Cortex of kidney (tissue), 1 donor: ENCODE measurements at places on chromosomes 7 and 10.

DNA sequence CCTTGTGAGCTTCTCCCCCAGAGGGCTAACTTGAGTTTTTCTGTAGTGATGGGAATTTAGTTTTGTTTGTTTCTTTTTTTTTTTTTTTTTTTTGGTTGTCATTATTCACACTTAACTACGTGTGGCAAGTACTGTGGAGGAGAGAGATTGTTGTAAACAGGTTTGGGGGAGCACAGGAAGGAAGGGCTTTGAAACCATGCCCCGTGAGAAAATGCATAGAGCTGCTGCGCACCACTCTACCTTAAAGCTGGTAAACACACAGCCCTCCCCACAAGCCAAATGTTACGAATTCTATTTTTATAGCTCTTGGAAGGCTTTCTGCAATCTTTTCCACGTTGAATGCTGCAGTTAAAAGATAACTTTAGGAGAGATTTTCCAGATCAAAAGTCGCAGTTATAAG lies 76.2 kb downstream of the ZNF22 start:
- no peak for DNase-seq

- DNase-seq: no peak
Observed at GRCh38 chr7:76209310-76209709, 7.6 kb downstream of the SRRM3 start.

GRCh38 chr10:24777196-24777595 lies 53.5 kb upstream of the ARHGAP21 start:
- no peak for DNase-seq

GRCh38 chr10:29377333-29377961 lies 88.6 kb downstream of the LYZL1 start:
- DNase-seq: no peak

GRCh38 chr7:28102797-28103196 lies 77.8 kb downstream of the JAZF1 start:
- no peak for DNase-seq

- DNase-seq: no peak
Observed at GRCh38 chr10:130772676-130773075, 538.8 kb downstream of the TCERG1L start.

GRCh38 chr7:79702116-79702515 lies 248.6 kb upstream of the MAGI2 start:
- no peak for DNase-seq

- DNase-seq: no peak
Observed at GRCh38 chr10:42979181-42979580, 97.7 kb upstream of the RET start.

- no peak for DNase-seq
Observed at GRCh38 chr10:31803606-31804351, 124.9 kb downstream of the ARHGAP12 start.

GRCh38 chr10:124494046-124494807 lies 32.6 kb downstream of the LHPP start:
- no peak for DNase-seq

GRCh38 chr7:100804681-100805431 lies 22.5 kb downstream of the EPHB4 start:
- DNase-seq: no peak

- no peak for DNase-seq
Observed at GRCh38 chr10:103204353-103205255, 11.5 kb upstream of the NT5C2 start.

DNA sequence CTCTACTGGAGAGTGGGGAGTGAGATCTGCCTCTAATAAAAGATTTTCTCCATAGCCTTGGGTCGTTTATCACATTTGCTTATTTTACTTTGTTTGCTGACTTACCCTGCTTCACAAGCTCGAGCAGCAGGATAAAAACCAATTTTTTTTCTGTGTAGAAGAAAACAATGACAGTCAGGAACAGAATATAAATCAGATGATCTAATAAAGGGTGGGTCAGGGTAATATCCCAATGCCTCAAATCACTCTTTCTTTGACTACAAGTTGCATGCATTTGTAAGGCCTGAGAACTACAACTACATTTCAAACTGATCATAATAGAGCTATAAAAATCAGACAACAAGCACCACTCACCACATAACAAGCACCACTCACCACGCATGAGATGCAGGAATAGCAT lies 174.4 kb upstream of the ADARB2 start:
- no peak for DNase-seq

GRCh38 chr7:8310876-8311275 lies 48.9 kb upstream of the ICA1 start:
- DNase-seq: no peak

DNA sequence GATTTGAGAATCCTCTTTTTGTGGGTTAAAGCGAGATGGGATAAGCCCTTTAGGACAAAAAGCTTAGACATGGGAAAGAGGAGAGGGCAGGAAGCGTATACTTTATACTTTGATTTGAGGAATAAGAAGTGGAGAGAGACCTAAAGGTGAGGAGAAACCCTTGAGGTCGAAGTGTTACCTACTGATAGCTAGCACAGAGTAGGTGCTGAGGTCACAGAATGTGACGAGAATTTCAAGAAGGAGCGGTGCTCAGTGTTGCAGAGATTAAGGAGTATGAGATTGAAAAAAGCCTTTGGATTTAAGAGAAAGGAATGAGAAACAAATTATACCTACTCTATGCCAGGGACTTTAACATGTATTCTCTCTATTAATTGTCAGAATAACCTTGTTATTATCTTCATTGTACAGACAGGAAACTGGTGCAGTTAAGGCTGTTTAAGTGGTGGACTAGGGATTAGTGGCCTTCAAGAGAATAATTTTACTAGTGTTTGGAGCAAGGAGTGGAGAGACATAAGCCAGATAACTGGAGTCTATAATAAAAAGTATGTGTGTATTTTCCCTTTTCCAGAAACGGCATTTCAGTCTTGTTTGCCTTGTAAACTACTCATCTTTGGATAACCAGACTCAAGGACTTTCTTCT lies 8.8 kb downstream of the CAPZA2 start:
- DNase-seq: no peak

- DNase-seq: no peak
Observed at GRCh38 chr10:5498791-5499492, 428 bp downstream of the CALML5 start.

DNA sequence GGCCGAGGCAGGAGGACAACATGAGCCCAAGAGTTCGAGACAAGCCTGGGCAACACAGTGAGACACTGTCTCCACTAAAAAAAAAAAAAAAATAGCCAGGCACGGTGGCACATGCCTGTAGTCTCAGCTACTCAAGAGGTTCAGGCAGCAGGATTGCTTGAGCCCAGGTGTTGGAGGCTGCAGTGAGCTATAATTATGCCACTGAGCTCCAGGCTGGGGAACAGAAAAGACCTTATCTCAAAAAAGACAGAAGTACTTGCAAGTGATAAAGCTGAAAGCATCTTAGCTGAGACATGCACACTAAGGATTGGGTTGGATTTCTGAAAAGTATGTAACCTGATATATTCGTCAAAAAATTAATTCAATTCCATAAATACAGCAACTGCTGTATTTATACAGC lies 68.4 kb downstream of the PPP1R3C start:
- DNase-seq: no peak

DNA sequence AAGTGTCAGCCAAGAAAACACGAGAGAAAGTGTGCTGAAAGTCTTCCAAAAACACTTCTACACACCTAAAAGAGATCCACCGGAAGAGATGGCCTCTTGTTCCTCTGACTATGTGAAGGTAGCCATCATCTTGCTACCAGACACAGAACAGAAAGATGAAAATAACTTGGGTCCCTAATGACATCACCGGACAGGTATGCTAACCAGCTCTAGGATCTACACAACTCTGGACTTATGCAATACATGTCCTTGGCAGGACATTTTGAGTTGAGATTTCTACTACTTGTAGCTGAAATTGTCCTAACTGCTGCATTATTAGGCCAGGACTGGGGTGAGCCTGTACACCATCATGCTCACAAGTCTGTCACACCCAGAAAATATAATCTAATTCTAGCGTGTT lies 358.7 kb downstream of the ELMO1 start:
- DNase-seq: no peak

DNA sequence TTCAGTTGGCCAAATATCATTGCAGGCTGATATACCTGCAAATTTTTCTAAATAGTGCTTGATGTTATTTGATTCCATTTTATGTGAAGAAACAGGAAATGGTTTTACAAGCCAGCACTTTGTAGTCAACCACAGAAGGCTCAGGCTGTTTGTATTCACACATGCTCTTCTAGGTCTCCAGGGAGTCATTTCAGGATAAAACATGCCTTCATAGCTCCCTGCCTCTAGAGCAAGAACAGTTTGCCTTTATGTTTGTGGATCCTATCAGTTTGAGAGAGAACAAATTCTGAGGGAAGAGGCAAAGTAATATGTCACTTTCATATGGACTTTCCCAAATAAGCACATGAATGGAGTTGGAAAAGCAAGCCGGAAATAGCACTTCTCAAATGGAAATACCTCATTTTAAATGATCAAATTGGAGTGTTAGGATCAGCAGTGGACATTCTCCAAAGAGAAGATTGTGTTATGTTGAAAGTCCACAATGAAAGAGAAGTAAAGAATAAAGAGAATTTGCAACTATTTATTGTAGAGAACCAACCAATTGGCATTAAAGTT lies 277.6 kb downstream of the KCND2 start:
- no peak for DNase-seq

- no peak for DNase-seq
Observed at GRCh38 chr10:128065881-128066534, 60.2 kb downstream of the MKI67 start.

DNA sequence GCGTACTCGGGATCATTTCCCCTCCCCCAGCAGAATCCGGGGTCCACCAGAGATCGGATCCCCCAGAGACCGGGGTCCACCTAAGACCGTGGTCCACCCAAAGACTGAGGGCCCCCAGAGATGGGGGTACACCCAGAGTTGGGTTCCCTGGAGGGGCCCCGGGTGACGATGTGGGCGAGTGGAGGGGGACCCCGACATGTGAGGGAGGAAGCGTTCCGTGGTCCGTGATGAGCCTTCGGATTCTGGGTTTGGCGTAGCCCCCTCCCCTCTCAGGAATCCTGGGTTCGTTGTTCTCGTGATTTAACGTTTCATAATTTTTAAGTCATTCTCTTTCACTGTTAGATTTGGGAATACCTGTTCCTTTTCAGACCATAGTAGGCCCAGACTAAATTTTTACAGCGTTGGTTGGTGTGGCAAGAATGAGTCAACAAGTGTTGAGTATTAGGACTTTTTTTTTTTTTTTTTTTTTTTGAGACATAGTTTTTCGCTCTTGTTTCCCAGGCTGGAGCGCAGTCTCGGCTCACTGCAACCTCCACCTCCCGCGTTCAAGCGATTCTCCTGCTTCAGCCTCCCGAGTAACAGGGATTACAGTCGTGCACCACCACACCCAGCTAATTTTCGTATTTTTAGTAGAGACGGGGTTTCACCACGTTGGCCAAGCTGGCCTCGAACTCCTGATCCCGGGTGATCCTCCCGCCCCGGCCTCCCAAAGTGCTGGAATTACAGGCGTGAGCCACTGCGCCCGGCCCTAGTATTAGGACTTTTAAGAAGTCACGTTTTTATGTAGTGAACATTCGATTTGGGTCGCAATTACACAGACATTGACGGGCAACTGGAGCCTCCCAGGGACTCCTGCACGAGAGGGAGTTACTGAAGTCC lies 672 bp downstream of the GTPBP4 start:
- no peak for DNase-seq

GRCh38 chr10:84241185-84241790 lies at the start of gene LRIT1:
TSS of gene LRIT1 (minus strand) at chr10:84241546. CDS start at chr10:84241439, 107 bp downstream.
- no peak for DNase-seq

DNA sequence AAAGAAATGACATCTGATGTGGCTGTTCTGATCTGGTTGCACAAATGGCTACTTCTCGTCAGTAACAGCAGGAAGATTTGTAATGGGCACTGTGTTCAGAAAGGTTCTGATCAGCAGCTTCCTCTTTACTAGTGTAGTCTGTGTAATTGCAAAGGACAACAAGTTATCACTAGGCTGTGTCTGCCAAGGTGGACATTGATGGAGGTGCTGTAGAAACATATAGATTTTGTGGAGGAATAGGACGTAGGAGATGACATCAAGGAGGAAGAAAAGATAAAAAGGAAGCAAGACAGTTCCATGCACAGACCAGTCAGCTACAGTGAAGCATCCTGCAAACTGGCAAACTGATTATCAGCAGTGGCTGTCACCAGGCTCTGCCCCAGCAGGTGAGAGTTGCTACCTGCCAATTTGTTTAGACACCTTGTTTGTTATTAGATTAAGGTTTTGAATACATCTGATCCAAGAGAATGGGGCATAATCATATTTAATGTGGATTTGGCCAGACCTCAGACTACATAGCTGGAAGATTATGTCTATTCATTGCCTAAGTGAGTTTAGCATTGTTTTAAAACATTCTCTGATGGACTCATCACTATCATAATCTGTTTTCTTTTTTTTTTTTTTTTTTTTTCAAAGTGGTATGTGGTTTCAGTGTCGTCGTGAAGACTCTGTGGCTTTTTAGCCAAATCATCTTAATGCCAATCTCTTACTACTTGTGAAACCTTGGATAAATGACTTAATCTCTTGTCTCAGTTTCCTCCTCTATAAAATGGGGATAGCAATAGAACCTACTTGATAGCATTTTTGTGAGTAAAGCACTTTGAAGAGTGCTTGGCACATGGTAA lies 417.9 kb upstream of the LRGUK start:
- DNase-seq: no peak

DNA sequence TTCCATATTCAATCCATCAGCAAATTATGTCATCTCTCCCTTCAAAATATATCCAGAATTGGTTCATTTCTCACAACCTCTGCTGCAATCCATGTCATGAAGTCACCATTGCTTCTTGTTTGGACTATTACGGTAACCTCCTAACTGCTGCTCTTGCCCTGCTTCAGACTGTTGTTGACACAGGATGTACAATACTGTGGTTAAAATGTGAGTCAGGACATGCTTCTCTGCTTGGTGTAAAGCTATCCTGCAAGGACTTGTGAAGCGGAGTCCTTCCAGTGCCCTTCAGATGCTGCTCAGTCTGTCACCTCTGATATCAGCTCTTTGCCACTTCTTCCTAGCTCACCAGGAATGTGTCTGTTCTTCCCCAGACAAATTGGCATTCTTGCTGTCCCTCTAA lies 10.4 kb upstream of the NXPH1 start:
- no peak for DNase-seq

- DNase-seq: no peak
Observed at GRCh38 chr7:26620352-26620751, 244.0 kb downstream of the SKAP2 start.

- DNase-seq: no peak
Observed at GRCh38 chr7:140212100-140212881, 35.5 kb upstream of the KDM7A start.

GRCh38 chr7:157881048-157881771 lies 544.4 kb downstream of the DNAJB6 start:
- no peak for DNase-seq

DNA sequence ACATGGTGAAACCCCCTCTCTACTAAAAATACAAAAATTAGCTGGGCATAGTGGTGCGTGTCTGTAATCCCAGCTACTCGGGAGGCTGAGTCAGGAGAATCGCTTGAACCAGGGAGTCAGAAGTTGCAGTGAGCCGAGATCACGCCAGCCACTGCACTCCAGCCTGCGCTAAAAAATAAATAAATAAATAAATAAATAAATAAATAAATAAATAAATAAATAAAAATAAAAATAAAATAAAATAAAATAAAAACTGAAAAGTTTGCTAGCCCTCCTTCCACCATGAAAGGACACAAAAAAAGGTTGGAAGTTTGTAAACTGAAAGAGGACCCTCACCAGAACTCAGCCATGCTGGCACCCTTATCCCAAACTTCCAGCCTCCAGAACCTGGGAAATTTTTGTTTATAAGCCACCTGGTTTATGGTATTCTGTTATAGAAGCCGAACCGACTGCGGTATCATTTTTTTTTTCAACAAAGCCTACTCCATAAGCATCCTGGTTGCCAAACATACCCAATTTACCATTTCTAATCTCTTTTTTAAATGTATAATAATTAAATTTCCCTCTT lies 448.2 kb downstream of the SEMA3D start:
- DNase-seq: no peak
